ENCODE measurements at places on chromosomes 16 and 17. TPM values are rescaled to one million over a fixed set of nuclear protein-coding genes. Genes with fewer than 3 reads are reported as not detected.
A peak's percentile ranks its signal among the peaks of the same experiment; 100 is the strongest.

- no peak for DNase-seq
These were observed 4.1 kb downstream of the FOXJ1 start for GRCh38 chr17:76137001-76137350.

- DNase-seq = no peak
These were observed 312.1 kb downstream of the SOX9 start for GRCh38 chr17:72432881-72433280.

GRCh38 chr17:44310609-44311376 is 2.4 kb downstream of the RUNDC3A start:
- no peak for DNase-seq

GRCh38 chr17:50588391-50589049 is 28.0 kb downstream of the CACNA1G start:
- no peak for DNase-seq

- peak; percentile 25 for DNase-seq
These were observed 831 bp downstream of the RPL13 start for GRCh38 chr16:89561142-89561883.

DNA sequence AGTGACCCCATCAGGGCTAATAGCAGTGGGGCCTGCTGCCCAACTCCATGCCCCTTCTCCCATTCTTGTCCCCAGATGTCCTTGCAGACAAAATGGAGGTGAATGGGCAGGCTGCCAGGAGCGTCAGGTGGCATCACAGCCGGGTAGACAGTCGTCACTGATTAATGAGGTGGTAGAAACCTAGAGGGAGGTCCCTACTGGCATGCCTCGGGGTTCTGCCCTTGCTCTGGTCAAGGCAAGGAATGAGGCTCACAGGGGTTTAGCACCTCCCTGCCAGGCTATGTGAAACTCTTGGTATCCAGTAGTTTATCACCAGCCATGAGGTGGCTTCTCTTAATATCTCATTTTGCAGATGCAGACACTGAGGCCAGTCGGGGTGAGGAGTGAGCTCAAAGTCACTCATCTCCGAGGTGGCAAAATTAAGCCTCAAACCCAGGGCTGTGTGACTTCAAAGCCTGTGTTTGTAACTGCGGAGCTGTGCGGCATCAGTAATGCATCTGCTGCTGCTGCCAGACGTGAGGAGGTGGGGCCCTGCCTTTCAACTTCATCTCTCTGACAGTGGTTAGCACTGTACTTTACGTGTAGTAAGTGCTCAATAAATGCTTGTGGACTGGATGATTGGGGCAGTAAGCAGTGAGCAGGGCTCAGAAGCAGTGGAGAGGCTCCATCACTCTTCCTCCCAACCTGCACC is 21.3 kb downstream of the RAI1 start:
- DNase-seq = no peak

GRCh38 chr17:76734080-76734840 is 2.9 kb downstream of the SRSF2 start:
- peak; percentile 46 for DNase-seq

DNA sequence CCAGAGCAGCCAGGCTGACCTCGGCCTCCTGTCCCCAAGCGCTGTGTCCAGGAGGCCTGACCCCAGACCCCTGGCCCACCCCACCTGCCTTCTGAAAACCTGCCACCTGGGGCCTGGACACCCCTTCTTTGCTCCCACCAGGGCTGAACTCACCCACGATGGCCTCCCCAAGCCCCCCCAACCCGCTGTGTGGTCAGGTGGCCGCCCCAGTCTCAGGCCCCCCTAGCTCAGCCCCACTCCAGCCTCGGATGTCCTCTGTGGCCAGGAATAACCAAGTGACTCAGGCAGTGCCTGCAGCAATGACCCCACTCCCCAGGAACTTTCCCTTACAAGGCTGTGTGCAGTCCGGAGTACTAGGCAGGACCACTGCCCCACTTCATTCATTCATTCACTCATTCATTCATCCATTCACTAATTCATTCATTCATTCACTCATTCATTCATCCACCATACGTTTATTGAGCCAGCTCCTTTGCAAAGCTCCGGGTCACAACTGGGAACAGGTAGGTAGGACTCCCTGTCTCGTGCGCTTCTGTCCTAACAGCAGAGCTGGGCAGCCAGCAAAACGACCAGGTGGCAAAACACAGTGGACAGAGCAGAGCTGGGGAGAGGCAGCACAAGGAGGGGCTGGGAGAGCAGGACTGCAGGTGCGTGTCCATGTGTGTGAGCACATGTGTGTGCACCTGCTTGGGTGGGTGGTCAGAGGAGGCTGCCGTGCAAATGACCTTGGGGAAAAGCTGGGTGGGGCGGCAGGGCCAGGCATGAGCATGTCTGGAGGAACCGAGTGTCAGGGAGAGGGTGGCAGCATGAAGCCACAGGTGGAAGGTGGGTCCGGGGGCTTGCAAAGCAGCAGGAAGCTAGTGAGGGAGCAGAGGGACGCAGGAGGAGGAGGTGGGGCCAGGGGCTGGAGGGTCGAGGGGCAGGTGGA is 75.8 kb upstream of the CBX4 start:
- DNase-seq = no peak

GRCh38 chr17:27630607-27631410 is at the start of gene LGALS9:
Gene LGALS9 (plus strand): TSS chr17:27631188. CDS start chr17:27631266, 78 bp downstream.
- DNase-seq = no peak

- peak; percentile 18 for DNase-seq
These were observed 33.3 kb downstream of the JPH3 start for GRCh38 chr16:87635541-87636049.

GRCh38 chr17:69856946-69857345 is 218.1 kb upstream of the KCNJ16 start:
- no peak for DNase-seq

DNA sequence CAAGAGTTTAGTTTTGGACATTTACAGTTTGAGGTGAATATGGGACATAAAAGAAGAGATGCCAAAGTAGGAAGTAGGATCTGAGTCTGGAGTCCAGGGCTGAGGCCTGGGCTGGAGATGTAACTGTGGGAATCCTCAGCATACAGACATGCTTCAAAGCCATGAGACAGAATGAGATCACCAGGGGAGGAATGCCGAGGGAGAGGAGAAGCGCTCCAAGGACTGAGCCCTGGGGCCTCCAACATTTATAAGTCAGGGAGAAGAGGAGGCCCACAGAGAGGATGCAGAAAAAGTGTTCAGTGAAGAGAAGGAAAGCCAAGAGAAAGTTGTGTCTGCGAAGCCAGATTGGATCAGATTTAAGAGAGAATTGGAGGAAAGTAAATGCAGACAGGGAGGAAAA is 277.5 kb upstream of the MYOCD start:
- DNase-seq = peak; percentile 52

DNA sequence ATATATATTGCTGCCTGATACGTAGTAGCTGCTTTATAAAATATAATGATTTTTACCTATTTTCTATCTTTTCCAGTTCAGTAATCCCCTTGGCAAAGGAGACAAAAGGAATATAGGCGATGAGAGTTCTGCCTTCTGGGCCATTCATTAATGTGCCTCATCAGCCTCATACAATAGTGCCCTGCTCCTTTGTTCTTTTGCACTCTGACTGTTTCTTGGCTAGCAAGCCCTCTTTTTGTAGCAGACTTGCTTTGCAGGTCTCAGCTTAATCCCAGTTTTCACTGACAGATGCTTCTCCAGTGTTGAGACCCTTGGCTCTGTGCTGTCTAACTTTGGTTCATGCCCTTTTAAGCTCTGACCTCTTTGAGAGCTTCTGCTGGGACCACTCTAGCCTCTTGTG is 10.4 kb downstream of the HSD17B2 start:
- DNase-seq = no peak

- DNase-seq = peak; percentile 97
These were observed 49.7 kb downstream of the TUBD1 start for GRCh38 chr17:59842901-59843652.

- DNase-seq = no peak
These were observed 587 bp downstream of the RNF157 start for GRCh38 chr17:76239538-76240274.

- DNase-seq = no peak
These were observed 8.7 kb upstream of the PRKCB start for GRCh38 chr16:23827057-23827456.

DNA sequence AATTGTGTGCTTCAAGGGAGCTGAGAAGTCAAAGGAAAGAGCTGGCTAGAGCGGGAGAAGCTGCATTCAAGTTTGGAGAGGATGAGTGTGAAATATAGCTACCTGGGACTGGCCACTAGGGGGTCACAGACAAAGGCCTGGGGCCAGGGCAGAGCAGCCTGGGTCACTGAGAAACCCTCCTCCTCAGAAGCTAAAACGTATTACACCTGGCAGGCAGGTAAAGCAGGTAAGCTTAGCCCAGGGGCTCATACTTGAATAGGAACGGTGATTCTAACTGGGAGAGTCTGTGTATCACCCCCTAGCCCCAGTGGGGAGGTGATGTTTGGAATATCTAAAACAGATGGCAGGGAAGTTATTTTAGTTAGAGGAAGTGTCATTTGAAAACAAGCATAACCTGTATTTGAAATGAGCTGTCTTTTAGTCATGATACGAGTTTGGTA is 6.8 kb downstream of the KRT37 start:
- no peak for DNase-seq

DNA sequence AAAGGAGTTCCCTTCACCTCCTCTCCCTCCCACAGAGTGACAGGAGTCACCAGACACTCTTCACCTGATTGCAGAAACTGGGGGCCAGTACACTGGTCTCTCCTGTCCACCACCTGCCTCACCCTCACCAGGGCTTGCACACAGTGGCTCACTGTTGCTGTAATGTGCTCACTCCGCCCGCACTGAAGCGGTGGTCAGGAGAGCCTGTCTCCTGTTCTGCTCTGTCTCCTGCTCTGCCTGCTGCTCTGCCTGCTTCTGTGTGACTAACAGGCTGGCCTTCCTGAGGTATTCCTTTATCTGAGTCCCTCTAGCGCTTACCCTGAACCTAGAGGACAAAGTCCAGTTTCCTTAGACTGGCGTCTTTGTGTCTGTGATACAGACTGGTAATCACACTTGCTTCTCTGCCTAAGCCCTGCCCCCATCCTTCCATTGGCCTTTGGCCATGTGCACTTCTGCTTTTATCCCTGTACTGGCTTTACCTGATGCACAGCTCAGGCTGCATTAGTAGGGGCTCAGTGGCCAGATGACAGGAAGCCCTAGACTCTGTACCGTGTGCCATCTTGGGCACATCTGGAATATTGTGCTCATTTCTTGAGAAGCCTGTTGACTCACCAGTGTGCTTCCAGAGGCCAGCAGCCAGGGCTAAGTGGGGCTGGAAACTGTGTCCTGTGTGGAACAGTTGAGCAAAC is 13.3 kb downstream of the PROCA1 start:
- DNase-seq = no peak

- no peak for DNase-seq
These were observed 126.4 kb downstream of the KCNJ2 start for GRCh38 chr17:70295731-70296130.

- DNase-seq = no peak
These were observed 372.2 kb upstream of the CDH5 start for GRCh38 chr16:65994291-65994690.

DNA sequence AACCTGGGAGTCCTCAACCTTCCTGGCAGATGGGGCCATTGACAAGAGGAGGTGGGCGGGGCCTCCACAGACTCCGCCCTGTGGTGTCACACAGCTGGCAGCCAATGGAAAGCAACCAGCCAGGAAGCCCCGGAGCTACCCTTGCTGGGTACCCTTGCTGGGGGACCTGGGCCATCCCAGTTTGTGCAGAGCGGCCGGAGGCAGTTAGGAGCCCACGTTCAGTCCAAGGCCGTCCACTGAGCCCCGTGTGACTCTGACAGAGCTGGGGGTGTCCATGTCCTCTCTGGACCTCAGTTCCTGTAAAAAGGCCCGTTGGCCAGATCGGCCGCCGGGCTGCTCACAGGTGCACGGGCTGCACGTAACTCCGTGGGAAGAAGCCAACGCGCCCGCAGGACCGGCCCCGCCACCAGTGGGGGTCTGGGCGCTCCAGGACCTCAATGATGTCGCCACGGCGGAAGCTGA is 17.1 kb upstream of the FAM83G start:
- no peak for DNase-seq

- no peak for DNase-seq
These were observed 557.7 kb downstream of the MAF start for GRCh38 chr16:79042886-79043285.

DNA sequence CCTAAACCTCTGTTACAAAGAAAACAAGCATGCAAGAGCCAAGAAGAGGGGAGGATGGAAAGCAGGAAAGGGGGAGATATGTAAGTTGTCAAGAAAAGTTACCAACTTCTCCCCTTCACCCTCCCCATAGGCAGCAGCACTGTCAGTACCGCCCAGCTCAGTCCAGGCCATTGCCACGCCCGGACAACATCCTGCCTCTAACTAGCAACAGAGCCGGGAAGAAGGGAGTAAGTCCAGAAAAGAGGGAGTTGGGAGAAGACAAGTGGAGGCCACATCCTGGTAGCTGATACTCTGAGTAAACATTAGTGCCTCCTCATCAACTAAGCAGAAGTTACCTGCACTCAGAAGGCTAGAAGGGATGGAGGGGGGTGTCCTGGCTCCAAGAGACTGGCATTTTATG is 113.6 kb downstream of the SMG6 start:
- DNase-seq = no peak

- DNase-seq = no peak
These were observed 277.4 kb upstream of the XYLT1 start for GRCh38 chr16:17748044-17748719.

GRCh38 chr17:29042679-29043538 is at the start of gene PIPOX:
Gene PIPOX (plus strand): TSS chr17:29043141. CDS start chr17:29043226, 85 bp downstream.
- DNase-seq = peak; percentile 46

DNA sequence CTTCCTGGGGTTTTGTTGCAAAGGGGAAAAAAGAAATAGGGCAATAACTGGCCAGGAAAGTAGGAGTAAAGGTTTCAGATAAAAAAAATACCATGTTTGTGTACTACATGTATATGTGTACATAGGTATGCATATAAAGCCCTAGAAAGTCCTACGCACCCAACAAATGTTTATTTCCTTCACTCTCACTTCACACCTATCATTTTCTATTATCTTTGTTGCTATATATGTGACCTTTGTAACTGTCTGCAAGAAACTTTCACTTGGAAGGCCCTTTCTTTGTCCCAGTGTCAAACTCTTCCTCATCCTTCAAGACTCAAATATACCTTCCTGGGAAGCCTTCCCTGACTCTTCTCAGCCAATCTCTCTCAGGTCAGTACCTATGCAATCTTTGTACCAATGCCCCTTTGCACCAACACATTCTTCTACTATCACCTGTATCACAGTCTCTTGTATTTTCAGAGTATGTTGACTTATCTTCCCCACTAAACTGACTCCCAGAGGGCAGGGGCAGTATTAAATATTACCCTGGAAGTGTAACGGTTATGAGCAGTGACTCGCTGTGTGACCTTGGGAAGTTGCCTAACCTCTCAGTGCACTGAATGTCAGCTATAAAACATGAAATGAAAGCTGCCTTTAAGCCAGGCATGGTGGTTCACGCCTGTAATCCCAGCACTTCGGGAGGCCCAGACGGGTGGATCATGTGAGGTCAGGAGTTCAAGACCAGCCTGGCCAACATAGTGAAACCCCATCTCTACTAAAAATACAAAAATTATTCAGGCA is 6.5 kb downstream of the XPO6 start:
- DNase-seq = no peak

- DNase-seq = no peak
These were observed 3.7 kb upstream of the SLC39A11 start for GRCh38 chr17:73096211-73096610.

The PLA2G10 gene
- not detected for polyA plus RNA-seq

The KRT12 gene
- polyA plus RNA-seq = not detected

The GJD3 gene
- polyA plus RNA-seq = 0.16 TPM

The SDK2 gene
- polyA plus RNA-seq = 0.01 TPM

The NTHL1 gene
- 8.4 TPM for polyA plus RNA-seq

The CD7 gene
- polyA plus RNA-seq = not detected

The GNG13 gene
- polyA plus RNA-seq = not detected

The CRYBA1 gene
- not detected for polyA plus RNA-seq

The SPDYE4 gene
- not detected for polyA plus RNA-seq

The SNX20 gene
- polyA plus RNA-seq = not detected

The LGALS9B gene
- not detected for polyA plus RNA-seq

The TUBB3 gene
- 233 TPM for polyA plus RNA-seq

The TAT gene
- not detected for polyA plus RNA-seq

The UTS2R gene
- not detected for polyA plus RNA-seq

The TOX3 gene
- not detected for polyA plus RNA-seq

The RGS11 gene
- polyA plus RNA-seq = 1.1 TPM
